Activated T-cell treated with anti-CD3 and anti-CD28 coated beads, Interleukin-2, amount 50 U/mL, for 72 hours (primary cell): ENCODE measurements at places on chromosomes 16 and 17.

- H3K4me3 ChIP-seq, result peak overlapping the region; percentile 70
- H3K27ac ChIP-seq, result peak overlapping the region; percentile 70
- peaks cover 6% of the 10 kb centered on the region for H3K27me3 ChIP-seq
- DNase-seq, result peak; percentile 50
- no peaks in the 10 kb centered on the region for H3K36me3 ChIP-seq
These were observed 13.1 kb downstream of the RAPGEFL1 start for GRCh38 chr17:40190197-40191021.

DNA sequence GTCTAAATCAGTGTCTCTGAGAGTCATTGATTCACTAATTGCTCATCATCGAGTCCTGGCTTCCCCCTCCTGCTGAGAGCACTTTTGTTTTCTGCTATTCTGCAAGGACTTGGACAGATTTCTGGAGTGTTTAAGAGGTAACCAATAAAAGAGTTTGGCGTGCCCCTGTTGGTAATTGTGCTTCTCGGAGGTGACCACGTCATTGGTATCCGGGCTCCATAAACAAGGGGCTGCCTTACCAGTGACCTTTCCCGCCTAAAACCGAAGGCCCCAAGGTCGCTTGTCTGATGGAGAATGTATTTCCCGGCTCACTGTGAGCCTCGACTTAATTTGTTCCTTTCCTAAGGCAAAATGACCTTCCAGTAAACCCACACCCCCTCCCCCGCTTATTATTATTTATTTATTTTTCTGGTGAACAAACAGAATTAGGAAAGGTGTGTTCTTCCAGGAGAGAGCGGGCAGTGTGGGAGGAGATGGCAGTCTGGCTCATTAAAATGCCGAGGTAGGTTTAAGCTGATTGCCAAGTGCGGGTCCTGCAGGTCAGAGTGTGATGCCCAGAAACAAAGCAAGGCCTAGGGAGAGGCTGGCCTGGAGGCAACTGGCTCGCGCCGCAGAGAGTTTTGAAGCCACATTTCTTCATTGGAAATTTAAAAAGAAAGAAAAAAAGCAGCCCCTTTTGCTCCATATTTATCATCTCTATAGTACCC is 30.2 kb downstream of the MSI2 start:
- H3K27ac ChIP-seq, result peak overlapping the region; percentile 94
- peaks cover 61% of the 10 kb centered on the region for H3K4me1 ChIP-seq
- no peaks in the 10 kb centered on the region for H3K27me3 ChIP-seq
- no peaks in the 10 kb centered on the region for H3K36me3 ChIP-seq
- DNase-seq, result no peak
- H3K4me3 ChIP-seq, result peak overlapping the region; percentile 82

DNA sequence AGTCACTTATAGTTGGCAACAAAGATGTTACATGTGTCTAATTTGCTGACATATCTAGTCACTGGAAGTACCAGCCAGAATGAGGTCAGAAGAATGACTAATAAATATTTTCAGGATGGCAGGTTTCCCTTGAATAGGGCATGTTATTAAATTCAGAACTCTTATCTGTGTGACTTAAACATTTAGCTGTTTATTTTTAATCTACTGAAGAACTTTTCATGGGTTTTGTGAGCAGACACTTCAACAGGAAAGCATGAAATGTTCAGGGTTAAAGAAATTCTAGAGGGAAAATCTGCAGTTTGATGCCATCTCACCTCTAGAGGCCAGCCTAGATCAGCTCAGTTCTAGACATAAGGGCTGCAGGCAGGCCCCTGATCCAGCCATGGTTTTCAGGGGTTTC is 13.2 kb downstream of the JPT2 start:
- peaks cover 13% of the 10 kb centered on the region for H3K4me1 ChIP-seq
- H3K36me3 ChIP-seq, result peaks cover 26% of the 10 kb centered on the region
- no peak overlapping the region for H3K4me3 ChIP-seq

DNA sequence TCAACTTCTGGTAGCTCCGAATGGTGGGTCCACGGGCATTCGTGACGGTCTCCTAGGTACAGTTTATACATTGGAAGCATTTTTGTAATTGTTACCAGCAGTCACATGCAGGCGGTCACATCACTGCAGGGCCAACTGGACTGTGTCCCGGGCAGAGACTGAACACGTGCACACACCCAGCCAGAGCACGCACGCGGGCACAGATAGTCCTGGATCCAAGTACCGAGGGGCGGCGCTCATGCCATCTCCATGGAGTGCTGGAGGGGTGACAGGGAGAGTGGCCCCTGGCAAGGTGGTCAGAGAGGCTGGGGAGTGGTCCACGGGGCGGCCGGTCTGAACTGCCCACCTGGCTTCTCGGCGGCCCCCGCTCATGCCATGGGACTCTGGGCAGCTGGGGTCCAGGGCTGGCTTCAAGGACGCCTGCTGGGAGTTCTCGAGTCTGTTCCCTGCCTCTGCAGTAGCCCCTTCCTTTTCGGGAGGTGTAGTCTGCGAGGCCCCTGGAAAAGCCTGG is 34.2 kb downstream of the BAIAP2 start:
- H3K36me3 ChIP-seq, result no peaks in the 10 kb centered on the region
- H3K4me1 ChIP-seq, result no peaks in the 10 kb centered on the region

GRCh38 chr16:87615621-87616041 is 13.3 kb downstream of the JPH3 start:
- H3K27ac ChIP-seq, result no peak overlapping the region
- DNase-seq, result no peak
- H3K36me3 ChIP-seq, result no peaks in the 10 kb centered on the region
- no peak overlapping the region for H3K4me3 ChIP-seq
- H3K27me3 ChIP-seq, result peaks cover 14% of the 10 kb centered on the region

- no peaks in the 10 kb centered on the region for H3K4me1 ChIP-seq
- no peak overlapping the region for H3K27ac ChIP-seq
- H3K27me3 ChIP-seq, result no peaks in the 10 kb centered on the region
- no peaks in the 10 kb centered on the region for H3K36me3 ChIP-seq
- no peak for DNase-seq
These were observed 107.8 kb downstream of the CYB561 start for GRCh38 chr17:63338272-63338671.

GRCh38 chr17:45227926-45228762 is 6.5 kb downstream of the FMNL1 start:
- H3K27ac ChIP-seq, result peak overlapping the region; percentile 90
- DNase-seq, result peak; percentile 56
- no peaks in the 10 kb centered on the region for H3K27me3 ChIP-seq

- DNase-seq, result no peak
- H3K27me3 ChIP-seq, result peaks cover 33% of the 10 kb centered on the region
- peaks cover 38% of the 10 kb centered on the region for H3K4me1 ChIP-seq
- no peaks in the 10 kb centered on the region for H3K36me3 ChIP-seq
- H3K4me3 ChIP-seq, result no peak overlapping the region
These were observed 5.5 kb downstream of the SPNS2 start for GRCh38 chr17:4504188-4504587.

GRCh38 chr16:12067714-12068401 is 91.3 kb downstream of the SNX29 start:
- peak; percentile 45 for DNase-seq
- no peaks in the 10 kb centered on the region for H3K36me3 ChIP-seq
- H3K27ac ChIP-seq, result no peak overlapping the region
- H3K4me1 ChIP-seq, result no peaks in the 10 kb centered on the region
- H3K4me3 ChIP-seq, result no peak overlapping the region

GRCh38 chr16:29674188-29674587 is 4.8 kb upstream of the QPRT start:
- no peak overlapping the region for H3K4me3 ChIP-seq
- no peak for DNase-seq
- H3K4me1 ChIP-seq, result peaks cover 19% of the 10 kb centered on the region
- H3K36me3 ChIP-seq, result peaks cover 4% of the 10 kb centered on the region
- no peaks in the 10 kb centered on the region for H3K27me3 ChIP-seq

DNA sequence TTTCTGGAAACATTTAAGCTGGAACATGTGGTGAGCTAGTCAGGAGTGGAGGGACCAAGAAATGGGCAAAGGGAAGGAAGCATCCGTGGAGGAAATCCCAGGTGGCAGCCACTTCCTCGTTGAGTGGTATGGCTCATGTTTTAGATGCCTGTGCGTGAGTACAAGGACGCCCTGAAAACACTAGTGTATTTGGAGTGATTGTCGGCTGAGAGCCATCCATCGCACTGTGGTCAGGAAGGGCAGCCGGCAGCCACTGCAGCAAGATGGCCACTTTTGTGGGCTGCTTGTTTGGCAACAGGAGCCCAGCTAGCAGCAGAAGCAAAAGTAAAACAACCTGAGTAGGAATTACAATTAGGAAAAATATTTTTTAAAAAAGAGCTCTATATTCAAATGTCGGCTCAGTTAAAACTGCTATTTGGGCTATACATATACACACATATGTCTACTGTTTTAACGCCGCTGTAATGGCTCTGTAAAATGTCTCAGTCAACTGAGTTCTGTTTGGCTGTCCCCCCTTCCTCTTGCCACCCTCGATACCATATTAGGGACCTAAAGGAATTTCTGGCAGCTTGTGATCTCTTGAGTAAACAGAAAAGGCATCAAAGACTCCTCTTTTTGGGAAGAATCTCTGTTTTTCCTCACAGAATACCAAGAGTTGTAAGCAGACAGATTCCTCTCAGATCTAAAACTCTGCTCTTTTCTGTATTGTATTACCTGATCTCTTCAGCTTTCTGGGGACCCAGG is 39.2 kb downstream of the BRD7 start:
- peaks cover 33% of the 10 kb centered on the region for H3K36me3 ChIP-seq
- no peak for DNase-seq
- no peaks in the 10 kb centered on the region for H3K27me3 ChIP-seq

GRCh38 chr16:74026373-74027281 is 270.0 kb upstream of the PSMD7 start:
- no peak overlapping the region for H3K27ac ChIP-seq
- H3K36me3 ChIP-seq, result no peaks in the 10 kb centered on the region
- H3K27me3 ChIP-seq, result peaks cover 8% of the 10 kb centered on the region
- H3K4me1 ChIP-seq, result no peaks in the 10 kb centered on the region

DNA sequence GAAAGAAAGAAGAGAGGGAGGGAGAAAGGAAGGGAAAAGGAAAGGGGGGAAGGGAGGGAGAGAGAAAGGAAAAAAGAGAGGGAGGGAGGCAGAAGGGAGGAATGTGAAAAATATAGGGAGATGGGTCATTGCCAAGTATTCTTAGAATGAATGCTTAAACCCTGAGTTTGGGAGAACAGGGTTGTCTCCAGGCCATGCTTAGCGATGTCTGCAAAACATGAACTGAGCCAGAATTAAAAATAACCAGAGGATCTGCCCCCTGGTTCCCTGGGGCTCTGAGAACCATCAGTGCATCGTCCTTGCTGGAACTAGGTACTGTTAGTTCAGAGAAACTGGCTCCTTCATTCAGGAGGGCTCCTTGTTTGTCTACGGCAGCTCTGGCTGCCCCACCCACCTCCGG is 170.4 kb downstream of the IRX5 start:
- H3K27me3 ChIP-seq, result no peaks in the 10 kb centered on the region
- H3K4me3 ChIP-seq, result no peak overlapping the region
- H3K36me3 ChIP-seq, result no peaks in the 10 kb centered on the region
- no peaks in the 10 kb centered on the region for H3K4me1 ChIP-seq
- no peak for DNase-seq
- H3K27ac ChIP-seq, result no peak overlapping the region

DNA sequence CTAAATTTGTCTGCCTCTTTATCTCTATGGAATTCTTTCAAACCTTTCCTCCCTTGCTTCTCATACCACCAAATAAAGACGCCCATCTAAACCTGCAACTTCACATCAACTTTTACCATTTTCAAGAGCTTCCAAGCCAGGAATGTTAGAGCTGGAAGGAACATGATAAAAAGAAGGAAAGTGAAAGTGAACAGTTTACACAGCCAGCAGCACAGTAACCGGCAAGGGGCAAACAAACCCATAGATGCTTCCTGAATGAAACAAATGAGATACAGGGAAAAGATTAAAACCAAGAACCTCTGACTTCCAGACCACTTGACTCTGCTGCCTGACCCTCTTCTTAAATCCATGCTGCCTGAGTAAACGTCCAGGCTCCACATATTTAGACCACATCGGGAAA is 231.1 kb upstream of the CA10 start:
- no peaks in the 10 kb centered on the region for H3K36me3 ChIP-seq
- no peaks in the 10 kb centered on the region for H3K27me3 ChIP-seq
- no peak for DNase-seq
- no peak overlapping the region for H3K4me3 ChIP-seq

GRCh38 chr16:70685938-70686375 is at the start of gene MTSS2:
Gene MTSS2 (minus strand): TSS chr16:70686053. CDS start chr16:70685791, 262 bp downstream.
- peak within 1 kb of the TSS; percentile 74 for H3K4me3 ChIP-seq
- DNase-seq, result peak; percentile 43
- no peaks in the 10 kb centered on the region for H3K36me3 ChIP-seq
- no peaks in the 10 kb centered on the region for H3K27me3 ChIP-seq
- H3K27ac ChIP-seq, result no peak within 1 kb of the TSS

GRCh38 chr17:5711344-5711743 is 127.0 kb upstream of the NLRP1 start:
- peaks cover 2% of the 10 kb centered on the region for H3K36me3 ChIP-seq
- no peak for DNase-seq
- H3K4me3 ChIP-seq, result no peak overlapping the region
- no peaks in the 10 kb centered on the region for H3K4me1 ChIP-seq
- peaks cover 55% of the 10 kb centered on the region for H3K27me3 ChIP-seq
